ENCODE measurements at places on chromosomes 12 and 14.
A peak's percentile ranks its signal among the peaks of the same experiment; 100 is the strongest.

GRCh38 chr12:71848212-71848611 lies 8.7 kb downstream of the TBC1D15 start:
- DNase-seq, result no peak

DNA sequence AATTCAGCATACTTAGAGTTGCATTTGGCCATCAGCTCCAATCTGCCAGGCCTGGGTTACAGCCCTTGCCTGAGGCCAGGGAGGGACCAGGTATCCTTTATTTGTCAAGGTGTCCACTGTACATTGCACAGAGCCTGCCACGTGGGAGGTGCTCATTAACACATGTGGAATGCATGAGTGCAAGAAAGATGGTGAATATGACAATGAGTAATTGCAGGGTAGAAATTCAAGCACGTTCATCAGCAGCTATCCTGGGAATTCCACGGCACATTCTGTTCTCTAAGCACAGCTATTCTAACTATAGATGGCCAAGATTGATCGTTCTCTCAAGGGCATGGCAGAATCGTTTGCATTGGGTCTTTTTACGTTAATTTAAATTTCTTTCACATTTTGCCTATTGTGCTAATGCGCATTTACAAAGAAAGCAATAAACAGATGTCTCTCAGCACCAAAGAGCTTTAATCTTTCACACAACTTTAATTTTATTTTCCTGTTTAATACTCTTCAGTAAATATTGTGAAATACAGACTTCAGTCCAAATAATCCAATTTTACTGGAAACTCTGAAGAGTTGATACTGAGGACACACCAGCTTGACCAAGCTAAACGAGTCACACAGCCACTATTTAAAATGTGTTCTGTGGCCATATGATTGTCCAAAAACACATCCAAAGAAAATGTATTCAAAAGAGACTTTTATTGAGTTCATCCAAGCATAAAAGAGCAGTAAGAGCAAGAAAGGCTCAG lies 1025.7 kb upstream of the TMEM132C start:
- no peak for DNase-seq

- no peak for DNase-seq
Measured at GRCh38 chr12:93960521-93960920, 187.9 kb upstream of the PLXNC1 start.

- DNase-seq, result no peak
Measured at GRCh38 chr14:53921027-53921426, 35.6 kb downstream of the BMP4 start.

DNA sequence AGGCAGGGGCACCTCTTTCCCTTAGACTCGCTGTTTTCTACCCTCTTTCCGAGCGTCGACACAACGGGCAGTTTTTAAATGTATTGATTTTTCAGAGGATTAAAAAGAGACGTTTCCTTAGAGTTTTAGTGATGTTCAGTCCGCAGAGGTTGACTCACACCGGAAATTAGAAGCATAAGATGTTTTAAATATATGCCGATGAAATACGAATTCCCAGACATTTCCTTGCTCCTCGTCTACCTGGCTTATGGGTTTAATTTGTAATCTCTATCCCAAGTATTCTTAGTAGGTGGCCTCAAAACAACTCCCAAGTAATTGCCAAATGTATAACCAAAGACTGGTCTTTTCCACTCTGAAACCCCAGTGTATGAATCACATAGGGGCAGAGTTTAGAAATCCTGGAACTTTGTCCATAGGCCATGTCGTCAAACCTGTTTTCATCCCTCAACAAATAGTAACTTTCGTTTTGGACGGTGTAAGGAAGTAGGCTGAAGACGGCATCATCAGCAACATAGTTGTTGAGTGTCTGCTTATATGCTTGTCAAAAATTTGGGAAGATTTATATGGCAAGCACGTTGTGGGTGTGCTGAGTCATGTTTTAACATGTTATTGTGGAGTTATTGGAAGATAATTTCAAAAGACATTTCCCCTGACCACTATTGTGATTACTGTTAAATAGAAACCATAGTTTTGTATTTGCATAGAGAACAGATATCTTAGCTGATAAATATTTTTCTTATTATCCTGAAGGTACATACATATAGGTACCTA lies 824 bp downstream of the TBK1 start:
- DNase-seq, result peak; percentile 72

DNA sequence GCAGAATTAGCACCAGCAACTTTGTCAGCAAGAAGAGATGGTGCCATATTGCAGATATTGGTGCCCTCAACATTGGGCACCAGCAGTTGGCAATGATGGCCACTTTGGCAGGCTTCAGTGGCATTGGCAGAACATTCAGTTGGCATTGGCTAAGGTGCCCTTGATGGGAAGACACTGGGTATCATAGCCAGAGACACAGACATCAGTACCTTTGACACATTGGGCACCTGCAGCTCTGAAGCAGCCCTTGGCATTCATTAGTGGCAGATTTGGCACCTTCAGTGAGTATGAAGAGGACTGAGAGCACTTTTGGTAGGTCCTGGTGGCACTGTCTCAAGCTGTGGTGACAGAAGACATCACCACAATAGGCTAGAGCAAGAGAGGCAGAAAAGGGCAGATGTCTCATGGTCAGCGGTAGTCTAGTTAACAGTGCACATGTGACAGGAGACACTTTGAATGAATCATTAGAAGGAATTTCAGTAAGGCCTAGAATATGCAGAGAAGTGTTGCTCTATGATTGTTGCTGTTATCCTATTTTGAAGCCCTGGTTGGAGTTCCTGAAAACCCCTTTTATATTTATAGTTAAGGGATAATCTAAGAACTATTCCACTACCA lies 422.2 kb downstream of the APAF1 start:
- DNase-seq, result no peak

GRCh38 chr12:116101991-116102390 lies 175.5 kb downstream of the MED13L start:
- no peak for DNase-seq

DNA sequence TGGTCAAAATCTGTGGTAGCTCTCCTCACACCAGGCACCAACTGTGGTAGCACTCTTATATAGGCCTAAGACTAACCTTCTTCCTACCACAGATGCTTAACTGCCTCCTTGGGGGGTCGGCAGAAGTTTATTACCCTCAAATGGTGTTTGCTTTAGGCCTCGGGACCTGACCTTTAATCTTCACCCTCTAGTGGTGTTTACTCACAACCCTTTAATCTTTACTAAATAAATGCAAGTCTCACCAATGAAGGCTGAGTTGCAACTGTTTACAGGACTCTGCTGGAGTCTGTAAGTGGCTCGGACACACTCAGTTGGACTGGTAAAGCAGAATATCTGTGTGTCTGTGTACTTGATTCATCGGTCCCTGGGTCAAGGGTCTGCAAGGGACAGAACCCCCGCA lies 29.4 kb downstream of the CCER1 start:
- no peak for DNase-seq

DNA sequence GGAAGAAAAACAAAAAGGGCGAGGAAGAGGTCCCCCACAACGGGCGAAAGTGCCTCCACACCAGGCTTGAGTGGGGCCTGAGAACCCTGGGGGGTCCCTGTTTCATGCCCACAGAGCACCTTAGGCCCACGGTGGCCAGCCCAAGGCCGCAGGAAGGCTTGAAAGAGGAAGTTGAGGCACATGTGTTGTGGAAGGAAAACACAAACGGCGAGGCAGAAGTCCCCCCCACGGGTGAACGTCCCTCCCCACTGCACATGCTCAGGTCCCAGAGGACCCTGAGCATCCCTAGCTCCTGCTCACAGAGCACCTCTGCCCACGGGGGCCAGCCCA lies 371.5 kb downstream of the ALG10 start:
- no peak for DNase-seq

DNA sequence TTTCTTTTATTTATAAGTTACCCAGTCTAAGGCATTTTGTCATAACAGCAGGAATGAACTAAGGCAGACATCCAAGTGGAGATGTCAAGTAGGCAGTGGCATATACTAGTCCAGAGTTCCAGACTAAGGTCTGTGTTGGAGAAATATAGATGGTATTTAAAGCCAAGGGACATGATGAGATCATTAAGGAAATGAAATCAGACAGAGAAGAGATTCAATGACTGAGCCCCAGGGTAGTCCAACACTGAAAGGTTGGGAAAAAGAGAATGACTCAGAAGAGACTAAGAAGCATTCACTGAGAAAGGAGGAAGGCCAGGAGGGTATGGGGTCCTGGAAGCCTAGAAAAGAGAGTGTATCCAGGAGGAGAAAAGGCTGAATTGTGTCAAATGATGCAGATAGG lies 442.2 kb upstream of the CCDC196 start:
- DNase-seq, result no peak

Data from NB4 (cell line).